ENCODE measurements at places on chromosomes 12 and 14. TPM values are rescaled to one million over a fixed set of nuclear protein-coding genes. Genes with fewer than 3 reads are reported as not detected.

DNA sequence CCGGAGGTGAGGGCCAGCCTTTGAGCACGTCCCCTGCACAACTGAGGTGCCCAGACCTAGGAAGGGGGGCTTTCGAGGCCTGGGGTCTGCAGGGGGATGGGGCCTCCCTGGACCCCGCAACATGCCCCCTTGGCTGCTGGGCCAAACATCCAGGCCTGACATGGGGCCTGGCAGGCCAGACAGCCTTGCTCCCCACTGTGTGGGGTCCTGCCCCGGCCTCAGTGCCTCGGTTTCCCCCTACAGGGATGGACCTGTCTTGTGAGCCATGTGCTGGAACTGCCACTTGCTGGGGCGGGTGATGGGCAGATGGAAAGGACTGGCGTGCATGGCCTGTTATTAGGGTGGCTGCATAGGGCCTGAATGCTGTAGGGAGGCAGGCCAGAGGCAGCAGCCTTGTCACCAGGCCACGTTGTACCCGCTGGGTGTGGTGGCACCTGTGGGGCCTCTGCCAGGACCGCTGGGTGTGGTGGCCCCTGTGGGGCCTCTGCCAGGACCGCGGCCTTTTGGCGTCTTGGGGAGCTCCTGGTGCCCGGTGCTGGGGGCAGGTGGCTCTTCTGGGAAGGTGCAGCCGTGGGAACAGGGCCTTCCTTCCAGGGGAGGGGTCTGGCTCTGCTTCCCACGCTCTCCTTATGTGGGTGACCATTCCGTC, 20.4 kb downstream of the ASPG start:
- DNase-seq = no peak

DNA sequence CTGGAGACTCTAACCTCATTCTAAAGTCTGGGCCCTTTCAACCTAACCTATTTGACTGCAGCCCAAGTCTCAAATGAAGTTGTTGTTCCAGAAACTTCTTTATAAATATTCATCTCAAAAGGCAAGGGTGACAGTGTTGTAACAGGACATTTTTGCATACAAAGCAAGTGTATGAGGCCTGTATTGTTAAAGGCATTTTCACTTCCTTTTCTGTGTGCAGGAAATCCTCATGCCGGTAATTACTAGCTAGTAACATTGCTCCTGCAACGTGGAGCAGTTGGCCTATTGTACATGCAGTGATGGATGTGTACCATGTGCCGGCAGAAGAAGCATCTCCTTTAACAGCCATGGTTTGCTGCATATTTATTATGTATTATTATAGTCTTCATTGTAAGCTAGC, 156.5 kb upstream of the RMST start:
- DNase-seq = no peak

DNA sequence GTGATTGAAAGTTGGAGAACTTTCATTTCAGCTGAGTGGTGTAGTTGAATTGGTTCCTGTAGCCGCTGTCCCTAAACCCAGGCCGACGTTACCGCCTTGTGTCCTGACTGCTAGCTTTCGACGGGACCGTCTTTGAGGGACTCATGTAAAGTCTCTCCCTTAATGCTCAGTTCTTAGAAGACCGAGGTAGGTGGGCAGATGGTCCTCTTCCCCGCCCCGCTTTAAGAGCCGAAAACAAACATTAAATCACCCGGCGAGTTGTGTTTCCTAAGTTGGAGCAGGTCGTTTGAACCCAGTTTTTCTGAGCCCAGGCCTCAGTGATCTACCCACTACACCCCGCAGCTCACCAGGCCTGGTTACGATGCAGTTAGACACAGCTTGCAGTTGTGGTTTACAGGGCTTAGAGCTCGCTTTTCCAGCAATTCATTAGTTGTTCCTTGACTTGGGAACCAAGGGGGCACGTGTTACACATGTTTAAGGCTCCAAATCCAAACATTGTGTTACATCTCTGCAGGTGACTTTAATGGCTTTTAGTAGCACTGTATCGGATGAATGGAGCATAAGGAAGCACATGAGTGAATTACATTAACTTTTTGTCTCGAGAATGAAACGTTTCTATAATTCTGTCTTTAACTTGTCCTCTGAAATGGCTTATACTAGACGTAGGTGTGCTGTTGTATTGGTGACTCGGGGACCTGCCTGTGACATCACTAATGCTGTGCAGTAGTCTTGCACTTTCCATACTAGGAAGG, 790 bp downstream of the NEDD1 start:
- DNase-seq = peak; percentile 51

The ANG gene
- 2.5 TPM for total RNA-seq

The JAG2 gene
- 0.76 TPM for total RNA-seq

The ALDH1L2 gene
- 1.3 TPM for total RNA-seq

The RDH5 gene
- total RNA-seq = 14.4 TPM

The RIPK3 gene
- 22.9 TPM for total RNA-seq

GRCh38 chr14:24992624-24993360, 57.2 kb downstream of the STXBP6 start:
- no peak for DNase-seq

The MGAT4C gene
- not detected for total RNA-seq

DNA sequence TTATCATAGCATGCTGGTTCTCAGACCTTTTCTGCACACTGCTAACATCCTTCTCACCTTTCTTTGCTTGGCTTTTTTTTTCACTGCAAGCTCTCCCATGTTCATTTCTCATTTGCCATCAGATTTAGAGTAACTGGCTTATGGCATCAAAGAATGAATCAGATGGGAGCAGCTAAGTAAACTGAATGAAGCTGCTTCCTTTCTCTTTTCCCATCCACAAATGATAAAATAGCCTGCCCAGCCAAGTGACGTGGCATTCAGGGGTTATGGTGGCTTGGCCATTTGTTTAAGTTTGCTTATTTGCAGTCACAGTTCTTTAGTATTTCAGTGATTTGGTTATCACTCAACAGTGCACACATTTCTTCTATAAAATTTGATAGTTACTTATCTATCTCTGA, 708.6 kb downstream of the DIO2 start:
- no peak for DNase-seq

DNA sequence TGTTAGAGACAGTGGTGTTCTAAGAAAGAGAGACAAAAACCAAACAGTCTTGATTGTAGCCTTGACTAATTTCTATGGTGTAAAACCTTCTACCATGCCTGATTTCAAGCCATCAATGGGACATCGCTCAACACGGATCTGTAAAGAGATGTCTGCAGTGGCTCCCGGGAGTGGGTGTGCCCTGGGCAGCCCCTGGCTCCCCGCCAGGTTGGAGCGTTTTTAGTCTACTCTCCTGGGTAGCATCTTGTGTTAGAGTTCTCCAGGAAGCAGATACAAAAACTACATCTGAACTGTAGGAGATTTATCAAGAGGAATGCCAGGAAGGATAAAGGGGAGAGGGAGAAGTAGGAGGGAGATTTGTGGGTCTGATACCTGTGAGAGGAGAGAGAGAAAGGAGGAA, 1212.9 kb downstream of the BCL11B start:
- DNase-seq = no peak

DNA sequence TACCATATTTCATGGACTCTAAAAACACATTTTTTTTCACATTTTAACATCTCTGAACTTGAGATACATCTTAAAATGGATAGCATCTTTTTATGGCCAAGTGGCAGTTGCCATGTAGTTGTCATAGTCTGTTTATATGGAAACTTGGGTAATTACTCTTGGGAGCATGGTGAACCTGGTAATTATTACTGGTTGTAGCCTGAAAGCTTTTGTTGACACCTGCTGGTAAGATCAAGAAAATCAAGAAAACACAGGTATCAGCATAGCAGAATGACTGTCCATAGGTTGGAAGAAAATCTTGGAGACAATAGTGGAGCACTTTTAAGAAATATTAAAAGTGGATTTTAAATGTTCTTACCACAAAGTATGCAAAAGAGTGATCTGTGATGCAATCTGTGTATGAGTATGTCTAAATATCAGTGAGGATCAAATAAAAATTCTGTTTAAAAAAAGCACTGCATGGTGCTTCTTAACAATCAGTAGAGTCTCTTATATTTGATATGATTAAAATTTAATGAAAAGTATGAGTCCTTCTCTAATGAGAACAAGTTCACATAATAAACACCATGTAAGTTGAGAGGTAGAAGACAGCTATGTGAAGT, 44.2 kb downstream of the TTC8 start:
- DNase-seq = no peak

DNA sequence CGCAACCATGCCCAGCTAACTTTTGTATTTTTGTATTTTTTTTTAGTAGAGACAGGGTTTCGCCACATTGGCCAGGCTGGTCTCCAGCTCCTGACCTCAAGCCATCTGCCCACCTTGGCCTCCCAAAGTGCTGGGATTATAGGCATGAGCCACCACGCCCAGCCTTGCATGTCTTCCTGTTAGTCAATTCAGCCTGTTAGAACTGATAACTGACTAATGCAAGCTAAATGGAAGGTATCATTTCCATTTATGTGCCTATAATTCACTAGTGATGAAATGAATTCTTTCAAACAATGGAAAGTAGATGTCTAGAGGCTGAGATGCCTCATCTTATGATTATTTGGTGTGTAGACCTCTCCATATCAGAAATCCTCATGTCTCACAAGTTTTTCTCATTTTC, 37.3 kb upstream of the DIP2B start:
- no peak for DNase-seq

GRCh38 chr12:129351481-129351880, 498.2 kb downstream of the GLT1D1 start:
- no peak for DNase-seq

GRCh38 chr14:91142214-91142668, 28.4 kb downstream of the DGLUCY start:
- DNase-seq = peak; percentile 60

- no peak for DNase-seq
These were observed 9.6 kb upstream of the TAMALIN start for GRCh38 chr12:51997136-51997535.

The EMP1 gene
- total RNA-seq = 6.1 TPM

GRCh38 chr12:113082486-113083148, 26.1 kb downstream of the DTX1 start:
- no peak for DNase-seq

DNA sequence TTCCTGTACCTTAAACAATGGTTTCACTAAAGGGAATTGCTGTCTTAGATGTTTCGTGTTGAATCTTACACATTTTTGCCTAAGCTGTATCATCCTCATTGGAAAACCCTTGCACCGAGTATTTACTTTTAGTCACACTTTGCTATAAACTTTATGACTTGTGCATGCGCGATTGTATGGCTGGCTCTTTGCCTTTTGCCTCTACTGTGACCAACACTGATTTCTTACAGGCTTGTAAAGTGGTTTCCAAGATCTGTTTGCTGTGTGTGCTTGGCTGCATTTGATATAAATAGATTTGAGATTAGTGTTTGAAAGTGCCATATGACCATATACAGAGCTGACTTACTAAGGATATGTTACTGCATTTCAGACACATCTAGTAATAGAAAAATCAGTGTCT, 40.5 kb downstream of the RASSF3 start:
- no peak for DNase-seq

DNA sequence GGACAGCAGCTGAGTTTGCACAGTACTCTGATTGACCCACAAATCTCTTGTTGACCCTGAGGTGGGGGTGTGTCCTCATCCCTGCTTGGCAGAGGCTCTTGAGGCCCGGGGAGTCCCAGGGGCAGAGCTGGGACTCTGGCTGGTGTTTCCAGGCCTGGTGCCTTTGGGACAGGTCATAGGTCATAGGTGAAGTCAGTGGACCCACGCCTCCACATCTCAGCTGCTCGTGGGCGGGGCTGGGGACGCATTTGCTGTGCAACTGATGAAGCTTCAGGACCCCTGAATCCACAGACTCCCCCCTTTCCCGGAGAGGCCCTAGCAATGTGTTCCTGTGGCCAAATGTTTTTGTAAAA, 408 bp upstream of the CACNA2D4 start:
- DNase-seq = peak; percentile 31

DNA sequence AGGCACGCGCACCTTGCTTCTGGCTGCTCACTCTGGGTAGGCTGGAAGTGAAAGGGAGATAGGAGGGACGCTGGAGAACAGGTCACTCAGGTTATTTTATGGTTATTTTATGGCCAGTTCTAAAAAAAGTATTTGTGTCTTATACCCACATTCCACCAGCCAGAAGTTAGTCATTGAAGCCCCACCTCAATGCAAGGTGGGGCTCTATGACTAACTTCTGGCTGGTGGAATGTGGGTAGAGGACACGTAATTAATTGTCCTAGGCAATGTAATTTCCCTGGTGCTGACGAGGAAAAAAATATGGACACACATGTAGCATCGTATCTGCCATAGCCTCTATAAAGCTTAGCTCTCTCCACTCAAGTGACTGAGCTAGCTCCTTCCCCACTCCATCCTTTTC, 104.9 kb downstream of the PDZRN4 start:
- no peak for DNase-seq

The GPR137C gene
- total RNA-seq = 0.73 TPM

- no peak for DNase-seq
These were observed 1.0 kb upstream of the ANG start for GRCh38 chr14:20687362-20688166.

DNA sequence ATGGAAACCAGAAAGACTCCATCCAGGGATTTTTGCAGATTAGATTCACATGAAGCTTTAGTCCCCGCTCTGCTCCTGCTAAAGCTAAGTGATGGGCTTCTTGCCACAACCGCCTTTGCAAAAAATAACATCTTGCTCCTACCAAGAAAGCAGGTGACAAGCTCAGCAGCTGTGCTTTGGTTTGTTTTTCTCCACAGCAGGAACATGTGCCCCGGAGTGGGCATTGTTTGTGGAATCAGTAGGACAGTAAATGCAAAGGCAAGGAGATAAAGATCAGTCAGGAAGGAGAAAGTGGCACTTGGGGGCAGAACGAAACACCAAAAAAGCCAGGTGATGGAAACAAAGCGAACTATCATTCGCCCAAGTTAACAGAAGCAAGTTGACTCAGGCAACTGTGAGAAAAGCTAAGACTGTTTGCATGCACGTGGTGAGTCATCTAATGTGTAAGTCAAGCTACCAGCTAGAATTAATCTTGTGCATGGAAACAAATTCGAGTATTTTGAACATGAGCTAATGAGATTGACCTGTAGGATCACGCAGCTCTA, 165.5 kb upstream of the PLXNC1 start:
- DNase-seq = peak; percentile 43

DNA sequence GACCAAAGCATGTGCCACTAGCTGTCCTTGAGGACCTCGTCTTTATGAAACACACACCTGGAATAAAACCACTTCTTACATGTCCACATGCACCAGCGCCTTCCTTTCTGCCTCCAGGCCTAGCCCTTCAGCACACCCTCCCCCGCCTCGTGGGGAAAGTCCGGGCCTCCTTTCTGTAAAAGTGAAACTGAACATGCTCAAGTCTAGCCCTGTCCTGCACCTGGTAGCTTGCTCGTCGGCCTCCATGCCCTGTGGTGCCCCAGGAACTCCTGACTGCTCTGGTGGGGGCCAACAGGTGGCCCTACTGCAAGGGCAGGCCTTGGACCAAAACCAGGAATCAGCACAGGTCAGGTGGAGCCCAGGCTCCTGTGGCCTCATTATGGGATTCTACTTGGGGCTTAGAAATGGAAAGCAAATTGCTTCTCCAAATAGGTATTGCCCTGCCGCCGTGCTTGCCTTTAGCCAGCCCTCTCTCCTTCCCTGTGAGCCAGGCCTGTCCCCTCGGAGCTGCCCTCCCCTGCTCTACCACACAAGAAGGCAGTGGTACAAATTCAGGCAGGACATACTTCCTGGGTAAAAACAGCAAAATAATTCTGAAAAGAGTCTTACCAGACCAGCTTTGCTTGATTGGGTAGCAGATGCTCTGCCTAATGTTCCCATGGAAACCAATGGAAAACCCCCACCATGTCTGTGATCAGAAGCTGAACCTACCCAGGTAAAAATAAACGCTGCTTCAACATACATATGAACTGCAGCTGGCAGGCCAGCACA, 43.5 kb downstream of the ERH start:
- DNase-seq = peak; percentile 80

- no peak for DNase-seq
These were observed 7.7 kb upstream of the MEG3 start for GRCh38 chr14:100818221-100818699.

- DNase-seq = no peak
These were observed 1.7 kb downstream of the C12orf76 start for GRCh38 chr12:110046451-110047187.

The TMPRSS12 gene
- not detected for total RNA-seq

Data from activated CD8-positive, alpha-beta memory T cell treated with anti-CD3 and anti-CD28 coated beads, Interleukin-2, amount 10 ng/mL, durations not matched to agents 7 days and 5 days (primary cell).